CD14-positive monocyte (primary cell): ENCODE measurements at places on chromosomes 11 and 22.

GRCh38 chr11:9528573-9529333 lies 44.7 kb upstream of the WEE1 start:
- no peak for DNase-seq

GRCh38 chr22:50435291-50436014 lies 39.4 kb downstream of the SBF1 start:
- no peak for DNase-seq

DNA sequence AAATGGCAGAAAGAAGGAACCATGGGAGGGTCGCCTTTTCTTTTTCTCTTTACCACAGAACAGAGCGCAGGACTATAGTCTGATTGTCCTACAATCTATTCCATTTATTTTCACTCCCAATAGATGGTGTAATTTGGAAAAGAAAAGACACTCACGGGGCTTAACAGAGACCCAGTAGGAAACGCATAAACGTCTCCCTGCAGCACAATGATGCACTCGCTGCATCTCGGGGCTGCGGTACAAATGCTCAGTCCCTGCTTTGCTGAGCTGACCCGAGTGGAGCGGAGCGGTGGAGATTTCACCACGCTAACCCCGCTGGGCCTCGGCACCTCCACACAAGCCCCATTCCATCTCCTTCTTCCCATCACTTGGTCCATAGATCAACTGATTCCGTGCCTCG lies 1.5 kb downstream of the FEZ1 start:
- DNase-seq: no peak

GRCh38 chr11:4076774-4077173 lies 17.8 kb upstream of the RRM1 start:
- DNase-seq: no peak

DNA sequence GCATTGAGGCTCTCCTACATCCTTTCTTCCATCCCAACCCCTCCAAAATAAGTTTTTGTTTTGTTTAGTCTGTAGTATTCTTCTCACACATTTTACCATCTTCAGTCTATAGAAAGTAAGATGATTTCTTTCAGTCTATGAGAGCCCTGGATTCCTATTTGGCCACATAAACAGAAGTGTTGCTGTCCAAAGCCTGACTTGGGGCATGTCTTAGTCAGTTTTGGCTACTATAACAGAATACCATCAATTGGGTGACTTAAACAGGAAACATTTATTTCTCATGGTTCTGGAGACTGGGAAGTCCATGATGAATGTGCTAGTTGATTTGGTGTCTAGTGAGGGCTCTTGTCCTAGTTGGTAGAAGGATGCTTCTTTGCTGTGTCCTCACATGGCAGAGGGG lies 146.8 kb upstream of the DDI1 start:
- no peak for DNase-seq
